ENCODE measurements at places on chromosomes 2 and 18. TPM values are rescaled to one million over a fixed set of nuclear protein-coding genes. Genes with fewer than 3 reads are reported as not detected.
A peak's percentile ranks its signal among the peaks of the same experiment; 100 is the strongest.

Gene HES6
- 4.4 TPM for total RNA-seq

Gene COLEC12
- total RNA-seq, result 0.05 TPM

Gene STAT1
- total RNA-seq, result 85.1 TPM

Gene DNAH7
- 0.29 TPM for total RNA-seq

- H3K36me3 ChIP-seq, result no peaks in the 10 kb centered on the region
- no peak for DNase-seq
- H3K27ac ChIP-seq, result no peak overlapping the region
- H3K4me3 ChIP-seq, result no peak overlapping the region
- H3K4me1 ChIP-seq, result peaks cover 7% of the 10 kb centered on the region
- peaks cover 39% of the 10 kb centered on the region for H3K27me3 ChIP-seq
Observed at GRCh38 chr18:76619621-76620315, 124.7 kb upstream of the ZNF516 start.

DNA sequence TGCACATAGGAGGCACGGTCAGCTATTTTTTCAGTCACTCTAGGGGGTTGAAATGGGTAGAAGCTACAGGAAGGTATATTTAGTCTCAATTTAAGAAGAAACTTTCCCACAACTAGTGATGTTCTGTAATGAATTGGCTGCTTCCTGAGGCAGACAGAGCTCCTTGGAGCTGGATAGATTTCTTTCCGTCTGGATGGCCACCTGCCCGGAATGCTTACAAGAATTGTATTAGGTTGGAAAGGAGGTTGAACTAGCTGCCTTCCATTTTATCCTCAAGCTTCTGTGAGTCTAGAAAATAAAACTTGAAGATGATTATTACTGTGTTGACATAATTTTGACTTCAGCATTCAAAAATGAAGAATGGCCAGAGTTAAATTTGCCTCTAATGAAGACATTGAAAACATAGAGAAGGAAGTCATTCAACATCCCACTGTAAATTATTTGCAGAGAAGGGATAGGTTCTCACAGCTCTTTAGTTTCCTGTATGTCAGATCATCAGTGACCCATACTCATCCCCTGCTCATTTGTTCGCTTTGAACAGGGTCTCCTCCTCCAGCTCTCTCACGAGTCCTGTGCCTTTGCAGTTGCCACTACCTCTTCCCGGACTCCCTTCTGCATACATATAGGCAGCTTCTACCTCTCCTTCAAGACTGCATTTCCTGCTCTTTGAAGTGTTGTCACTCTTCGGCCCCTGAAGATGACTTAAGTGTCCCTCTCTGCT, 88.8 kb downstream of the CRIM1 start:
- no peak overlapping the region for H3K27ac ChIP-seq
- peaks cover 10% of the 10 kb centered on the region for H3K27me3 ChIP-seq
- H3K4me3 ChIP-seq, result no peak overlapping the region
- DNase-seq, result no peak

DNA sequence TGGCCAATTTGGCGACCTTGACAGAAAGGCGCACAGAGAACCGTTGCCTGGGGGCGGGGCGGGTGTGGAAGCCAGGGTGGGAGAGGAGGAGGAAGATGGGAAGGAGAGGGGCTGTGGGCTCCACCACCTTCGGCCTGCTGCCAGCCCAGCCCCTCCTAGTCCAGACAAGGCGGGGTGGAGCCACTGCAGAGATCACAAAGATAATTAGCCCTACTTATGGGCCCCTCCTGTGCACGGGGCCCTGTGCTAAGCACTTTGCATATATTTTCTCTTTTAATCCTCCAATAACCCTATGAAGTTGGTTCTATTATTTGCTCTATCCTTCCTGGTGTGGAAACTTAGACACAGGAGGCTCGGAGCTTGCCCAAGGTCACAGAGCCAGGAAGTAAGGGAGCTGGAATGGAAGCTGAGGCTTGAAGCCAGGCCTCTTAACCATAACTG, 13.7 kb upstream of the ECEL1 start:
- H3K4me3 ChIP-seq, result no peak overlapping the region
- H3K27ac ChIP-seq, result no peak overlapping the region
- no peak for DNase-seq
- peaks cover 43% of the 10 kb centered on the region for H3K27me3 ChIP-seq
- no peaks in the 10 kb centered on the region for H3K36me3 ChIP-seq

GRCh38 chr2:69979902-69980807, 18.7 kb upstream of the ASPRV1 start:
- H3K4me1 ChIP-seq, result no peaks in the 10 kb centered on the region
- no peaks in the 10 kb centered on the region for H3K36me3 ChIP-seq
- no peak for DNase-seq
- no peak overlapping the region for H3K4me3 ChIP-seq
- H3K27me3 ChIP-seq, result no peaks in the 10 kb centered on the region

- H3K4me3 ChIP-seq, result peak overlapping the region; percentile 49
- DNase-seq, result no peak
- H3K27me3 ChIP-seq, result no peaks in the 10 kb centered on the region
- H3K36me3 ChIP-seq, result no peaks in the 10 kb centered on the region
Observed at GRCh38 chr2:98749066-98749450, 18.1 kb upstream of the MGAT4A start.

- DNase-seq, result peak; percentile 67
- peak overlapping the region; percentile 86 for H3K27ac ChIP-seq
- H3K27me3 ChIP-seq, result no peaks in the 10 kb centered on the region
- H3K4me3 ChIP-seq, result peak overlapping the region; percentile 58
Observed at GRCh38 chr2:100235098-100235497, 87.2 kb downstream of the LONRF2 start.

GRCh38 chr2:240454106-240454901, 18.8 kb downstream of the GPC1 start:
- H3K4me3 ChIP-seq, result peak overlapping the region; percentile 71
- DNase-seq, result no peak
- H3K36me3 ChIP-seq, result no peaks in the 10 kb centered on the region
- H3K27me3 ChIP-seq, result peaks cover 47% of the 10 kb centered on the region
- H3K27ac ChIP-seq, result no peak overlapping the region
- H3K4me1 ChIP-seq, result peaks cover 19% of the 10 kb centered on the region

GRCh38 chr2:127200962-127201361, 19.1 kb downstream of the CYP27C1 start:
- H3K27ac ChIP-seq, result no peak overlapping the region
- no peak for DNase-seq
- H3K27me3 ChIP-seq, result peaks cover 14% of the 10 kb centered on the region
- no peak overlapping the region for H3K4me3 ChIP-seq

DNA sequence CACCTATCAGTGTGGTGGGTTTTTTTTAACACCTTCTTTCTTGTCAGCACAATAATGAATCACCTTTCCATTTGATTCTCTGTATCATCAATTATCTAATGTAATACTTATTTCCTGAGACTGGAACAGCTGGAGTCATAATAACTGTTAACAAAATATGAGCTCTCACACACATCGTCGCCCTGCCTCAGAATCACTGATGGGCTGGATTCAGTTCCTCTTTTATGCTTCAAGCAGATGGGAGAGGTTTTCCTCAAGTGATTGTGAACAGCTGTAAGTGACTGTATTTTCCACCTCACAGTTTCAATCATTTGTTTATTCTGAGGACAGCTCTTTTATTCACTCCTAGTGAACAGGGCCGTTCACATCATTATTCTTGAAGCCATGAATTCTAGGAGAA, 330.2 kb downstream of the DSC3 start:
- no peaks in the 10 kb centered on the region for H3K27me3 ChIP-seq
- H3K36me3 ChIP-seq, result no peaks in the 10 kb centered on the region
- H3K4me1 ChIP-seq, result peaks cover 5% of the 10 kb centered on the region
- no peak overlapping the region for H3K4me3 ChIP-seq

DNA sequence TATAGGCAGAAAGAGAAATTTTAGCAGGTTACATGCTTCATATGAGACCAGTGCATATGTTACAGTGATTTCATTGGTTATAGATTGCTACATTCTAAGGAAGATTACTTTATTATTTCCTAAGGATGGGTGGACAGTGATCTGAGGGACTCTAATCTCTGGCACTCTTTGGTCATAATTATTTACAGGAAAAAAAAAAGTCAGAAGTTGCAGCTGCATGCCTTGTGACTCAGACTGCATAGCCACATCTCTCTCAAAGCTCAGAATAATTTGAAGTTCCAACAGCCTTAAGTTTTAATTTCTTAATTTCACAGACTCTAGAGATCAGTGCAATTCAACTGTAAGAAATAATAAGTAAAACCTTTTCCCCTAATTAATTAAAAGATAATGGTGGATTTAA, 27.1 kb upstream of the BARD1 start:
- H3K27me3 ChIP-seq, result no peaks in the 10 kb centered on the region
- DNase-seq, result no peak
- no peaks in the 10 kb centered on the region for H3K36me3 ChIP-seq
- peaks cover 3% of the 10 kb centered on the region for H3K4me1 ChIP-seq
- H3K4me3 ChIP-seq, result no peak overlapping the region

- H3K27me3 ChIP-seq, result no peaks in the 10 kb centered on the region
- no peak overlapping the region for H3K4me3 ChIP-seq
Observed at GRCh38 chr18:26875040-26875654, 9.6 kb upstream of the AQP4 start.

DNA sequence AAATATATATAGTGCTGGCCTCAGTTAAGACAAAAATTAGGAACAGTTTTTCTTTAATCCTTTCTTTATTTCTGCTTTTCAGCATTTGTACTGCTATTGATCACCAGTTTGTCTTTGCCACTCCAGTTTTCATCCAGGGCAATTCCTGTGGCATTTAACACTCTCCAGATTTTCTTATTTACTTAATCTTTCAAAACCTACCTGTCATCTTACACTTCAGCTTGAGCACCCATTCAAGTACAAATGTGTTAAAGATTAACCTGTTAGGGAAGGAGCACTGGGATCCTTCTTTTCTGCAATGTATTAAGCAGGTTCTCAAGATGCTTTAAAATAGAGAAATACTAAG, 101.8 kb upstream of the SCN1A start:
- H3K36me3 ChIP-seq, result no peaks in the 10 kb centered on the region
- no peak for DNase-seq
- no peaks in the 10 kb centered on the region for H3K27me3 ChIP-seq
- H3K27ac ChIP-seq, result no peak overlapping the region

DNA sequence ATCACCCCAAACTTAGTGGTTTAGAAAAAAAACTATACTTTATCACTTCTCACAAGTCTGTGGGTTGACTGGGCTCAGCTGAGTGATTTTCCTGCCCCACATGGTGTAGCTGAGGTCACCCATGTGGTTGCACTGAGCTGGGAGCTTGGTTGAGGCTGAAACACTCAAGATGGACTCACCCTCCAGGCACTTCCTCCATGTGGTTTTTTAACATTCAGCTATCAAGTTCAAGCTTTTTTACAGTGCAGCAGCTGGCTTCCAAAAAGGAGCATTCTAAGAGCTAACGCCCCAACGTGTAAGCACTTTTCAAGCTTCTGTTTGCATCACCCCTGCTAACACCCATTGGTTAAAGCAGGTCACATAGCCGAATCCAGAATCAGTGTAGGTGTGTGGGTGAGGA, 105.9 kb upstream of the CREB1 start:
- H3K27ac ChIP-seq, result no peak overlapping the region
- DNase-seq, result no peak
- H3K4me1 ChIP-seq, result peaks cover 13% of the 10 kb centered on the region
- H3K36me3 ChIP-seq, result no peaks in the 10 kb centered on the region
- peaks cover 9% of the 10 kb centered on the region for H3K27me3 ChIP-seq

- no peaks in the 10 kb centered on the region for H3K27me3 ChIP-seq
- peaks cover 67% of the 10 kb centered on the region for H3K36me3 ChIP-seq
- no peaks in the 10 kb centered on the region for H3K4me1 ChIP-seq
- no peak for DNase-seq
Observed at GRCh38 chr2:239957681-239958472, 67.3 kb downstream of the NDUFA10 start.

DNA sequence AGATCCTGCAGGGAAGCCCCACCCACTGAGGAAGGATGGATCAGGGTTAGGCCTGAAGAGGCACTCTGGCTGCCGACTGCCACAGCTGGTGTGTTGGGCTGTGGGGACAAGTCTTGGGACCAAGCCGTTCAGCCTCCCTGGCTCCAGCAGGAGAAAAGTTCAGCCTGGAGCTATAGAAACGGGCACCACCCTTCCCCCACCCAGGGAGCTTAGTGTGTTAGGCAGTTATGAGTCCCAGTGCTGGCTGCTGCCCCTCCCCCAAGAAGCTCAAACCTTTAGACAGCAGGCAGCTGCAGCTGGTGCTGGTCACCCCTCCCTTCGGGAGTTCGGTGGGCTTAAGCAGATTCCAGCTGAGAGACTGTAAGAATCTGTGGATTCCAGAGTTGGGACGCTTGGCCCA, 447.1 kb upstream of the HS6ST1 start:
- no peak for DNase-seq
- H3K4me1 ChIP-seq, result peaks cover 4% of the 10 kb centered on the region
- no peak overlapping the region for H3K27ac ChIP-seq
- H3K36me3 ChIP-seq, result no peaks in the 10 kb centered on the region
- H3K4me3 ChIP-seq, result no peak overlapping the region
